Activated CD8-positive, alpha-beta memory T cell treated with anti-CD3 and anti-CD28 coated beads, Interleukin-2, amount 10 ng/mL, durations not matched to agents 7 days and 5 days (primary cell): ENCODE measurements at places on chromosomes 2 and 18.

- DNase-seq, result no peak
These were observed at the start of gene RTKN for GRCh38 chr2:74441690-74442482. TSS of gene RTKN (minus strand) at chr2:74441937. CDS start at chr2:74441816, 121 bp downstream.

DNA sequence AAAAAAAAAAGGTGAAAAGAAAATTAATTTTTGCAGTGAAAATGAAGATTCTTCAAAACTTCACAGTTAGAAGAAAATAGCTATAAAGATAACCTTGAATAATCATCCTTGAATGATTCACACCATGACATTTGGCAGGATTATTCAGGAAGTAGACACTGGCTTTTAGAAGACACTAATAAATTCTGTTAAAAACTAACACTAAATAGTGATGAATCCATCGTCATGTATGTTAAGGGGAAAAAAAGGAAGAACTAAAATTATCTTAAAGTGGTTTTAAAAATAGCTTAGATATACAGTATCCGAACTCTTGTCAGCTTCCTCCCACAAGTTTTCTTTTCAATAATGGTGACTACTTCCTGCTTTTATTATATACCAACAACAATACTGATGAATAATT, 10.2 kb downstream of the USP37 start:
- DNase-seq, result no peak

DNA sequence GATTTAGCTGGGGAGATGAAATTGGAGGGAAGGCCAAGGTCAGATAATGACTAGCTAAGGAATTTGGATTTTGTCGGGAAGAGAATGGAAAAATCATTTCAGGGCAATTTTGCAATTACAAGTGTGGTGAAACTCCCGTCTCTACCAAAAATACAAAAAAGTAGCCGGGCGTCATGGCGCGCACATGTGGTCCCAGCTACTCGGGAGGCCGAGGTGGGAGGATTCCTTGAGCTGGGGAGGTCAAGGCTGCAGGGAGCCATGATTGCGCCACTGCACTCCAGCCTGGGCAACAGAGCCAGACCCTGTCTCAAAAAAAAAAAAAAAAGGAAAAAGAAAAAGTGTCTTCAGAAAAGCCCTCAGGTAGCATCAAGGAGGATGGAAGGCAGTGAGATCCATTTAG, 1.2 kb upstream of the TXNL1 start:
- no peak for DNase-seq

GRCh38 chr2:217244815-217245214, 385.0 kb upstream of the TNP1 start:
- DNase-seq, result no peak

- no peak for DNase-seq
These were observed 15.1 kb upstream of the WDR33 start for GRCh38 chr2:127826047-127826446.
